Neuronal stem cell (in vitro differentiated cells): ENCODE measurements at places on chromosomes 6 and 20.

- no peaks in the 10 kb centered on the region for H3K4me1 ChIP-seq
- H3K27ac ChIP-seq = no peak overlapping the region
Measured at GRCh38 chr20:22962567-22963439, 72.3 kb upstream of the SSTR4 start.

GRCh38 chr6:146153040-146153758 lies 124.3 kb downstream of the GRM1 start:
- H3K4me1 ChIP-seq = peaks cover 5% of the 10 kb centered on the region
- H3K36me3 ChIP-seq = no peaks in the 10 kb centered on the region
- H3K27me3 ChIP-seq = no peaks in the 10 kb centered on the region
- no peak for DNase-seq

- no peaks in the 10 kb centered on the region for H3K27me3 ChIP-seq
- no peak for DNase-seq
- no peak overlapping the region for H3K27ac ChIP-seq
- no peaks in the 10 kb centered on the region for H3K36me3 ChIP-seq
Measured at GRCh38 chr6:152932865-152933264, 50.0 kb downstream of the FBXO5 start.

DNA sequence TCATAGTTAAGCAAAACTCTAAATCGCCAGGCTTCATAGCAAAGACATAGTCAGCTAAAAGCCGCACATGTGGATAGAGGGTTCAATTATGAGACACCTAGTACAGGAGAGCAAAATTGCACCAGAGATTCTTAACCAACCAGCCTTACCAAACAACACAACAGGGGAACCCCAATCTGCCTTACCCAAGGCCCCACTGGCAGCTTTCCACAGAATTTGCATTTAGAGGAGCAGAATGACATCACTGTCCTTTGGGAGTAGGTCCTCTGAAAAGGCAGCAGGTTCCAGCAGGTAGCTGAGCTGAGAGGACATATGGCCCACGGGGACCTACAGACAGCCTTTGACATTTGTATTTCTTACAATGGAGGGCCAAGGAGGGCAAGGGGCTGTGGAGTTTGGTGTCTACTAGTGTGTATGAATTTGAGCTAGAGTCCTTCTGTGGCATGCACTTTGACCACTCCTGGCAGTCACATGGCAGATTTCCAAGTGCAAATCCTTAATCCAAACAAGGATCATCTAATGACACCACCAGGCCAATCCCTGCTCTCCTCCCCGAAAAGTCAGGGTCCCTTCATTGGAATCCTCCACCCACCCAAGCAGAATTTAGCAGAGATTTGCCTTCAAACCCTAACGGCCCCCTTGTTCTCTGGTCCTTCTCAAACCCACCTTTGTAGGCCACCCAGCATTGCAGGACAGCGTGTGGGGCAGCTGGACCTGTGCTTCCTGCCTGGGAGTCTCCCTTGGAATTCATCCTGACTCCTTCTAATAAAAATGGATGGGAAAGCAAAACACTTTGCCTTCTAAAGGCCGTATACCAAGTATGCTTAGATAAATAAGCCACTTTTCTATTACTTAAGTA lies 171.2 kb upstream of the SUPT3H start:
- H3K27ac ChIP-seq = no peak overlapping the region
- H3K4me3 ChIP-seq = no peak overlapping the region
- no peak for DNase-seq
- no peaks in the 10 kb centered on the region for H3K27me3 ChIP-seq
- no peaks in the 10 kb centered on the region for H3K4me1 ChIP-seq

GRCh38 chr20:21515300-21516179 lies 1.7 kb upstream of the NKX2-2 start:
- H3K27ac ChIP-seq = no peak overlapping the region
- H3K4me1 ChIP-seq = peaks cover 15% of the 10 kb centered on the region
- H3K27me3 ChIP-seq = peaks cover 82% of the 10 kb centered on the region
- DNase-seq = peak; percentile 61
- no peaks in the 10 kb centered on the region for H3K36me3 ChIP-seq

- no peak overlapping the region for H3K4me3 ChIP-seq
- H3K4me1 ChIP-seq = no peaks in the 10 kb centered on the region
- peaks cover 3% of the 10 kb centered on the region for H3K36me3 ChIP-seq
- no peak overlapping the region for H3K27ac ChIP-seq
- no peak for DNase-seq
Measured at GRCh38 chr6:5241252-5241651, 19.5 kb downstream of the LYRM4 start.

- no peak for DNase-seq
- no peak overlapping the region for H3K27ac ChIP-seq
- no peaks in the 10 kb centered on the region for H3K27me3 ChIP-seq
- peaks cover 20% of the 10 kb centered on the region for H3K36me3 ChIP-seq
- H3K4me1 ChIP-seq = peaks cover 3% of the 10 kb centered on the region
Measured at GRCh38 chr6:606829-607379, 50.0 kb downstream of the HUS1B start.

DNA sequence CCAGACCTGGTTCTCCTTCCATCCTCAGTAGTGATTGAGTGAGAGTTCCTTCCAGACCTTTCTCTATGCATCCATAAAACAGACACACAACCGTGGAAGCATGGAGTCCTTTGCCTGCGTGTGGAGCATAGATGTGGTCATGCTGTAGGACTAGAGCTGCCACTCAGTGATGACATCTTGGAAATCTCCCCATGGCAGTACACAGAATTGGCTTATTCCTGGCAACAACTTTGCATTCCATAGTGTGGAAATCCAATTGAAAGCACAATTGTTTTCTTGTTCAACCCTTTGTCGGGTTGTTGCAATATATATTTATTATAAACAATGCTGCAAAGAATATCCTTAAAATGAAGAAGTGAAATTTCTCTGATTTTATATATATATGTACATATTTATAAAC lies 547.8 kb downstream of the CDH26 start:
- no peak for DNase-seq
- no peak overlapping the region for H3K4me3 ChIP-seq
- no peaks in the 10 kb centered on the region for H3K27me3 ChIP-seq
- H3K36me3 ChIP-seq = no peaks in the 10 kb centered on the region
- no peak overlapping the region for H3K27ac ChIP-seq

- H3K36me3 ChIP-seq = no peaks in the 10 kb centered on the region
- H3K4me1 ChIP-seq = no peaks in the 10 kb centered on the region
- H3K27ac ChIP-seq = no peak overlapping the region
Measured at GRCh38 chr6:94955156-94955555, 622.2 kb upstream of the MANEA start.
